ENCODE measurements at places on chromosomes 2 and 18.

DNA sequence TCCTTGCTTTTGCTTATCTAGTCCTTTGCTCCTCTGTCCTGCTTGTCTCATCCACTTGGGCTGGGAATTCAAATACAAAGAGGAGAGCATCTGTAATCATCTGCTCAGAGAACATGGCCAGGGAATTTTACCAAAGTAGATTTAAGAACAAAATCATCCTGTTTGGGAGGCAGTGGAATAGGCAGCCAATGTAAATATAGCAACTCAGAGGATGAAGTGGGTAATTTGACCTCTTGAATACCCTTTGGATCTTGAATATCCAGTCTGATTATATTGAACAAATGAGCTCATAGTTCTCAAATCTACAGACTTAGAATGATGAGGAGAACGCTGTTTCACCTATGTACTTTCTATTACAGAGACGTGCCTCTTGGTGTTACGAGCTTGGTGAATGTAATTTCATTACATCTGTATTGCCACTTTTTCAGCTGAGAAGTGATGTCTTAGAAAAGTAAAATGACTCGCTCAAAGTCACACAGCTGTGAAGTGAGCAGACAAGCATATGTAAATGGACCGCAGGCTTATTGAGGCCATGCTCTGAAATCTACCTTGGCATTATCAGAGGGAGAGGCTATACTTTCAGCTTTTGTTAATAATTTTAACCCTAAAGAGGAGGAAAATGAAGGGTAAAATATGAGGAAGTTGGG is 266.3 kb downstream of the MTX2 start:
- no peak for DNase-seq

DNA sequence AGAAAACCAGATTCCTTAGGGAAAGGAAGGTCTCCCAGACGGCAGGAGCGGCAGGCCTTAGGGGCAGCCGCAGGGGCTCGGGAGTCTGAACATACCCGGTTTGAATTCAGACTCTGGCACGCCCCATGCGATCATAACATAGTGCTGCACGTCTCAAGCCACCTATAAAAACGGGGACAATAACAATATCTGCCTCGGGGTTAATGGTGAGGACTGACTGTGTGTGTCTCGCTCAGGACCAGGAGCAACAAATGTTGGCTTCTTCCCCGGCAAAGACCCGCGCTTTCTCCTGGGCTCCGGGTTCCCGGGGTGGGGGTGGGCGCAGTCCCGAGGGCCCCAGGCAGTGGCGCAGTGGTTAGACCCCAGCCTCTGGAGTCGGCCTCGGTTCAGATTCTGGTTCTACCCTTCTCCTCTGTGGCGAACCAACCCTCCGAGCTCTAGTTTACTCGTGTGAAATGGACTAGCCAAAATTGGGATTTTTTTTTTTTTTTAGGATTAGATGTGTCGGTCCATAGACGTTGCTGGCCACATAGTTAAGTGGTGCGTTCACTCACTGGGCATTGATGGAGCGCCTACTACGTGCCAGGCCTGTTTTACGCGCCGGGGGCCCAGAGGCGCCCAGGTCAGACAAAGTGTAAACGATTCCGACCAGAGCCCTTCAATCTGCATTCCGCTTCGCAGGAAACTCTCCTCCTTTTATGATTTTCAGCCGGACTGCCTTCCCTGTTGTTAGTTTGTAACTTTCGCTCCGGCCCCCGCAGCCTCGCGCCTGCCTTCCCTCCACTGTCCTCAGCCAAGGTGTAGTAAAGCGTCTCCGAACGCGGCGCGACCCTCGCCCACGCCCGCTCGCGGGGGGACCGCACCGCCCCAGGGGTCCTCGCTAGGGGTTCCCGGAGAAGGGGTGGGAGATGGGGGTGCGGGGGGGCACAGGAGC is 820 bp upstream of the SH3BP4 start:
- no peak for DNase-seq

GRCh38 chr2:136243638-136244535 is 125.9 kb upstream of the CXCR4 start:
- DNase-seq: no peak

DNA sequence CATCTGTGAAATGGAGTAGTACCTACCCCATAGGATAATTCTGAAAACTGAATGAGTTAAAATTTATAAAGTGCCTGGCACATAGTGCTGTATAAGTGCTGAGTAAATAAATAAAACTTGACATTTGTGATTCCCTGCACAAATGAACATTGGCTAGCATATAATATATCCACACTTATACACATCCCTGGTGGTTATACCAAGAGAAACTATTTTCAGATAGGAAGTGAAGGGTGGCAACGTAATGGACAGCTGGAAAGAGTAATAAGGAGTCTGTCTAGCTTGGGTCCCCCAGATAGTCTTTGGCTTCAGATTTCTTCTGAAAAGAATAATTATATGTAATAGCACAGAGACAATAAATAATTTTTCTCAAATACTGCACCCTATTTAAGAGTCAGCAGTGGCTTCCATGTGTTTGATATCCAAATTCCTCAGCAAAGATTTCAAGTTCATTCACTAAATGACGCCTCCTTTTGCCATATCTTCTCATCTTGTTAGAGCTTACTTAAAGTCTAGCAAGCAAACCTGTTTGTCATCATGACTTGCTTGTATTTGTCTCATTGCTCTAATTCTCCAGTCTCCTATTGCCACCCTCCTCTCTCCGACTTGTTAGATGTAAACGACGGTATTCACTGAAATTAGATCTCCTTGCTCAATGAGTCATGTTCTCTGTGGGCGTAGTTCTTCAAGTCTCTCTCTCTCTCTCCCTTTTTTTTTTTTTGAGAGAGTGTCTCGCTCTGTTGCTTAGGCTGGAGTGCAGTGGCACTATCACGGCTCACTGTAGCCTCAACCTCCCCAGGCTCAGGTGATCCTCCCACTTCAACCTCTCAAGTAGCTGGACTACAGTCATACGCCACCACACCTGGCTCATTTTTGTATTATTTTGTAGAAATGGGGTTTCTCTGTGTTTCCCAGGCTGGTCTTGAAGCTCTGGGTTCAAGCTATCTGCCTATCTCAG is 8.7 kb upstream of the ADGRF3 start:
- no peak for DNase-seq

DNA sequence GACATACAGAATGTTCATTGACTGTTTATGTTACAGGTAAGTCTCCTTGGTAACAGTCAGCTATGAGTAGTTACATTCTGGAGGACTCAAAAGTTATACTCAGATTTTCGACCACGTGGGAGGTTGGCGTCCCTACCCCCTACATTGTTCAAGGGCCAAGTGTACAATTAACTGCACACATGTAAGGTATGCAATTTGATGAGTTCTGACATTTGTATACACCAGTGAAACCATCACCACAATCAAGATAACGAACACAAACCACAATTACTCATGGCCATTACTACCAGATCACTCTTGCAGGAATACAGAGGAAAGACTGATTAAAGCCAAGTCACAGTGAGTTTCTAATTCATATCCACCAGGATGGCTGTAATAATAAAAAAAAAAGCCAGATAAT is 39.6 kb upstream of the LDLRAD4 start:
- DNase-seq: no peak

- DNase-seq: no peak
Measured at GRCh38 chr2:42424033-42424432, 63.0 kb upstream of the COX7A2L start.

- no peak for DNase-seq
Measured at GRCh38 chr2:218378053-218378452, 4.0 kb upstream of the SLC11A1 start.

GRCh38 chr2:169778446-169778845 is 20.2 kb upstream of the SSB start:
- DNase-seq: no peak

GRCh38 chr18:41150316-41150715 is 804.7 kb upstream of the PIK3C3 start:
- DNase-seq: peak; percentile 18

- peak; percentile 53 for DNase-seq
Measured at GRCh38 chr18:42053188-42053781, 98.3 kb downstream of the PIK3C3 start.

DNA sequence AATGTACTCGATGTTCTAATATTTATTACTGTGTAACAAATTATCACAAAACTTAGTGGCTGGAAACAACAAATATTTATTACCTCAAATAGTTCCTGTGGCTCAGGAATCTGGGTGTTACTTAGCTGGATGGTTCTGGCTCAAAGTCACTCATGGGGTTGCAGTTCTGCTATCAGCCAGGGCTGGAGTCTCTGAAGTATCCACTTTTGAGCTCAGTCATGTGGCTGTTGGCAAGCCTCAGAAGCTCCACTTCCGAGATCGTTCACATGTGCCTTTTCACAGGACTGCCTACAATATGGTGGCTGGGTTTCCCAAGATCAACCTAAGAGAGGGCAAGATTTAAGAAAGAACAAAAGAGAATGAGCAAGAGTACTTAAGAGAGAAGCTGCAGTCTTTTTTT is 19.4 kb upstream of the UBE2E3 start:
- no peak for DNase-seq
